ENCODE measurements at places on chromosomes 11 and 22.
A peak's percentile ranks its signal among the peaks of the same experiment; 100 is the strongest.

DNA sequence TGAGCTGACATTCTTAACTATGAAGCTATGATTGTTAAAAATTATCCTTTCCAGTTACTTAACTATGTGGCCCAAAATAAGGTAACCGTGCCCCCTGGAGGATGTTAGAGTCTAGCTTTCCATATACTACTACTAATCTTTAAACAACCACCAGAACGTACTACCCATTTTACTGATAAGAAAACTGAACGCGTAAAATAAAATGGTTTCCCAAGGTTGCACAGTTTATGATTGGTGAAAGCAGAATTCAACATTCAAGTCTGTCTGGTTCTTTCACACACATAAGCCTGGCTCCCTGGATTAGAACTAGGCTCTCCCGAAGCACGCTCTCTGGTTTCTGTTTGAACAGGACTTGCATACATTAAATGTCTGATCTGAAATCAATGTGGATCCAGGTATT lies 437.8 kb upstream of the CCDC90B start:
- no peaks in the 10 kb centered on the region for H3K27me3 ChIP-seq
- DNase-seq, result no peak
- no peak overlapping the region for H3K27ac ChIP-seq
- H3K36me3 ChIP-seq, result no peaks in the 10 kb centered on the region

GRCh38 chr11:71106671-71107070 lies 145.7 kb downstream of the SHANK2 start:
- H3K27me3 ChIP-seq, result no peaks in the 10 kb centered on the region
- no peaks in the 10 kb centered on the region for H3K4me1 ChIP-seq
- H3K27ac ChIP-seq, result no peak overlapping the region
- no peak overlapping the region for H3K4me3 ChIP-seq
- DNase-seq, result no peak

DNA sequence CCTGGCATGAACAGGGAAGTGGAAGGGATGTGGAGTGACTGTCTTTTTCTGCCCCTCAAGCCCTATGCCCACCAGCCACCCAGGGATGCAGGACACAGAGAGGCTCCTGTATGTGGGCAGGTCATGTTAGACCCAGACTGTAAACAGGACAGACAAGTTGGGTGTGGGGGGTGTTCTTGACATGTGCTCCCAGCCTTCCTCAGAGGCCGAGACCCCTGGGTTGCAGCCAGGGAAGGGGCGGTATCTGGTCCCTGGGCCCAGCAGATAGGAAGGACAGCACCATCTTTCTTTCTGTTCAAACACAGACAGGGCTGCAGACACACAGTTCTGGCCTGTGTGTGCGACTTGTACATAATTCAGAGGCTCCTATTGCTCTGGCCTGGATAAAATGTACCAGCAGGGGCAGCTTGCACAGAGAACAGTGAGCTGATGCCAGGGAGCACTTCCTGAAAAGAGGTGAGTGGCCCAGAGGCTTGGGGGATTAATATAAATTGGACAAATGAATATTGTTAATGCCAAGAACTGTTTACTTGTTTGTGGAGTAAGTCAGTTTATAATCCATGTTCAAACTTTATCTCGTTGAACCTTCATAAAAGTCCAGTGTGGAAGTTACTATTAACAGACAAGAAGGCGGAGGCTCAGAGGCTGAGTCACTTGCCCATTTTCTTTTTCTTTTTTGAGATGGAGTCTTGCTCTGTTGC lies 16.6 kb downstream of the GDPD5 start:
- no peaks in the 10 kb centered on the region for H3K36me3 ChIP-seq
- H3K27ac ChIP-seq, result no peak overlapping the region
- peaks cover 33% of the 10 kb centered on the region for H3K4me1 ChIP-seq
- no peak overlapping the region for H3K4me3 ChIP-seq
- DNase-seq, result no peak
- H3K27me3 ChIP-seq, result no peaks in the 10 kb centered on the region

DNA sequence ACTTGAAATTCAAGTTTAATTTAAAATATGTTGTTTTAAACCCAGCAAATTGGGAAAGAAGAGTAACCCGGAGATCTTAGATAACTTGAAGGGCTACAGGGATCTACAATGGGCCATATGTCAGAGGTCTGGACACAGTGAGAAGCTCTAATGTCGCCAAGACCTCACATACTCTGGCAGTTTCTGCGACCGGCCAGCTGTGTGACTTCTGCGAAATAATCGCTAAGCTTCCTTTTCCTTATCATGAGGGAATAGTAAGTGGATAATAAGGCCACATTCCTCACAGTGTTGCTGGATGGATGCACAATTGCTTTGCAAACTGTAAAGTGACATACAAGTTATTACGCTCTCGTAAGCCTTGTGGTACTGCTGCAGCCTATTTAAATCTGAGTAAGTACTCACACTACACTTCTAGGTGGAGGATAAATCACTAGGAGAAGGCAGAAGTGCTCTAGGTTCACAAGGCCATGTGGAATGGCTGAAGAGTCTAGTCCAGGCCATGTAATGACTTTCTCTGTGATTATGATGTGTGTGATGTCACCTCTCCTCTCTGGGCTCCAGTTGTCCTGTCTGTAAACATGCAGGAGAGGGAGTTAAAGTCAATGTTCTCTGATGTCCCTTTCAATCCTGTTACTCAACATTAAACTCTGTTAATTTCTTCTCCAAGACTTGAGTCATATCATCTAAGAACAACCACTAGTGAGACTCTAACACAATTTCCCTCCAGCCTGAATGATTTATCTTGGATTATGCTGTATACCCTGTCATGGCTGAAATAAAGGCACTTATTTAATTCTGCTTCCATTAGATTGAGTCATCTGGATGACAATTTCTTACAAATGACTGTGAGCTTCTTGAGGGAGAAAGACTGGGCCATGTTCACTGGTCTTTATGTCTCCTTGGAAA lies 192.6 kb upstream of the NARS2 start:
- H3K27ac ChIP-seq, result no peak overlapping the region
- H3K4me3 ChIP-seq, result no peak overlapping the region
- no peaks in the 10 kb centered on the region for H3K27me3 ChIP-seq
- H3K36me3 ChIP-seq, result no peaks in the 10 kb centered on the region
- no peak for DNase-seq

DNA sequence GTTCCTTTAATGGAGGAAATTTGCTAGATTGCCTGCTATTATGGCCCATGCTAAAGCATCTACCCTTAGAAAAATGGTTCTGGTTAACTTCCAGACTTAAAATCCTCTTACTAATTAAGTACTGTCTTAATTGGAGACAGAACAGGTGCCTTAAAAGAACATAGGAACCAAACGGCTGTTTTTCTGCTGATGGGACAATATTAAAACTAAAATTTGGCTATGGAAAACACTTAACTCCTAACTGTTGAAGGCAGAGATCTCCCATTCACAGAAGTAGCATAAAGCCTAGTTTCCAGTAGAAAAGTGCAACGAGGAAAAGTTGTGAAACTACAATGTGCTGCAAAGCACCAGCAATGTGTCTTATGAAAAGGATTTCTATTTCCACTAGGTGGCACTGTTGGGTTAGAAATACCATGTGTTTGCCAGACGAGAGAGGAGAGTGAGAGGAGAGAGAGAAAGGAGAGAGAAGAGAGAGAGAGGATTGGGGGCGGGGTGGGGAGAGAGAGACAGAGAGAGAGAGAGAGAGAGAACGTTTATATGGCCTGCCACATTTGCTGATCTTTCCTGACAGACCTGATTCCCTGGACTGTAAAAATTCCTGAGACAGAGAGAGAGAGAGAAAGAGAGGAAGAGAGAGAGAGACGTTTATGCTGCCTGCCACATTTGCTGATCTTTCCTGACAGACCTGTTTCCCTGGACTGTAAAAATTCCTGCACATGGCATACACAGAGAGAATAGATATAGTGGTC lies 51.5 kb downstream of the FAM181B start:
- no peaks in the 10 kb centered on the region for H3K4me1 ChIP-seq
- H3K27ac ChIP-seq, result no peak overlapping the region
- no peak overlapping the region for H3K4me3 ChIP-seq
- no peaks in the 10 kb centered on the region for H3K36me3 ChIP-seq
- H3K27me3 ChIP-seq, result no peaks in the 10 kb centered on the region
- DNase-seq, result no peak

DNA sequence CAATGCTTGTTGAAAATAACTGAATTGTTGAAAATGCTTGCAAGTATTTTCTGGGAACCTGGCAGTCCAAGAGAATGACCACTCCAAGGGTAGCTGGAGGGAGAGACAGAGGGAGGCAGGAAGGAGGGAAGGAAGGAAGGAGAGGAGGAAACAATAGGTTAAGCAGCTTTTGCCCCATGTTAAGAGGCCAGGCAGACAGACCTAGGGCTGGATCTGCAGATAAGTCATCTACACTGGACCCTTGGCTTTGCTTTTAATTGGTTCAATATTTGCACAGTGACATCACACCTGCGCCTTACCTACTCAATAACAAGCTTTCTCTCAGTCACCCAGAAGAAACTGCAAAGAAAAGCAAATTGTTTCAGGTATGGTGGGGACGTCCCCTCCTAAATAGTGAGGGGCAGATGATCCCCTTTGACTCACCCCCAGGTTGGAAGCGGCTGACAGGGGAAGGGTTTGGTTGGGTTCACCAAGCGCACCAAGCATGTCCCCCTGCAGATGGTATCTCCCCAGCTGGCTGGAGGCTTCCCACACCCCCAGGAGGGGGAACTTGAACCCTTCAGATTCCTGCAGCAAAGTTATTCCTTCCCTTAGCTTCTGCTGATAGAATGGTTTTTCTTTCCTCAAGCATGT lies 24.3 kb downstream of the MYH9 start:
- H3K36me3 ChIP-seq, result peaks cover 6% of the 10 kb centered on the region
- H3K27ac ChIP-seq, result no peak overlapping the region
- H3K4me3 ChIP-seq, result no peak overlapping the region
- DNase-seq, result no peak
- no peaks in the 10 kb centered on the region for H3K27me3 ChIP-seq

DNA sequence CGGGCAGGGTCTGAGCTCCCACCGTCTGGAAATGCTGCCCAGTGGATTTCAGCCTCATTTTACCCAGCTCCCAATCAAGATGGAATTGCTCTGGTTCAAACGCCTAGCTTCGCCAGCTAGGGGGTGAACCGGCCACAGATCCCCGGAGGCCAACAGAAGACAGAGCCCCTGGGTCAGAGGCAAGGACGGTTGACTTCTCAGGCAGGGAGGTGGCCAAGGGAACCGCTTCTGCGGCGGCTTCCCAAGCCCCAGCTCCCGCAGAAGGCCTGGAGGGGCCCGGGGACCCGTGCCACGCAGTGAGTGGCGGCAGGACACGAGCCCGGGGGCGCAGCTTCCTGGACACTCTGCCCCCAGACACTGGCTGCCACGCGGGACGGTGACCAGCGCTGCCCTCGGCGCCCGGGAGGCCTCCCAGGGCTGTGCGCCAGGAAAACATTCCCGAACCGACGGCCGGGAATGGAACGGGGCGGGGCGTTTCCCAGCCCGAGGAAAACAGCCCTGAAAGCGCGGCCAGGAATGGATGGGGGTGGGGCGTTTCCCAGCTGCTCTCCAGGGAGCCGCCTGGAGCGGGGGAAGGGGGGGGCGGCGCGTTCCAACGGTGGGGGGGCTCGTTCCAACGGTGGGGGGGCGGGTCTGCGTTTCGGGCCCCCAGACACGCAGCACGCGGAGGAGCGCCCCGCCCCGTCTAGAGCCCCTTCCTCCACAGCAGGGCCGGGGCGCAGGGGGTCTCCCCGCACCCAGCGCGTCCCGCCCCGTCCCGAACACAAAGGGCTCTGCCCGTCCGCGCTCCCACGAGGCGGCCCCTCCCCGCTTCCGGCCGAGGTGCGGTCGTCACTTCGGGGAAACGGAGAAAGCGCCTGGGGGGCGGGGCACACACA lies 13.5 kb upstream of the B4GALNT4 start:
- peak overlapping the region; percentile 80 for H3K27ac ChIP-seq
- peak; percentile 95 for DNase-seq
- H3K4me1 ChIP-seq, result peaks cover 25% of the 10 kb centered on the region
- no peaks in the 10 kb centered on the region for H3K36me3 ChIP-seq
- H3K4me3 ChIP-seq, result peak overlapping the region; percentile 63

Data from psoas muscle (tissue), 8 donors.